Thoracic aorta (tissue), 2 donors: ENCODE measurements at places on chromosomes 5 and 9. TPM values are rescaled to one million over a fixed set of nuclear protein-coding genes. Genes with fewer than 3 reads are reported as not detected.
A peak's percentile ranks its signal among the peaks of the same experiment; 100 is the strongest.

The SLC36A3 gene
- total RNA-seq = not detected

GRCh38 chr9:17294822-17295624 is 160.2 kb downstream of the CNTLN start:
- no peaks in the 10 kb centered on the region for H3K4me1 ChIP-seq
- DNase-seq = no peak
- no peak overlapping the region for H3K27ac ChIP-seq
- H3K4me3 ChIP-seq = no peak overlapping the region

GRCh38 chr5:110262749-110263148 is 463.7 kb downstream of the TMEM232 start:
- no peak for DNase-seq
- no peak overlapping the region for H3K4me3 ChIP-seq
- H3K27ac ChIP-seq = no peak overlapping the region
- H3K27me3 ChIP-seq = no peaks in the 10 kb centered on the region

DNA sequence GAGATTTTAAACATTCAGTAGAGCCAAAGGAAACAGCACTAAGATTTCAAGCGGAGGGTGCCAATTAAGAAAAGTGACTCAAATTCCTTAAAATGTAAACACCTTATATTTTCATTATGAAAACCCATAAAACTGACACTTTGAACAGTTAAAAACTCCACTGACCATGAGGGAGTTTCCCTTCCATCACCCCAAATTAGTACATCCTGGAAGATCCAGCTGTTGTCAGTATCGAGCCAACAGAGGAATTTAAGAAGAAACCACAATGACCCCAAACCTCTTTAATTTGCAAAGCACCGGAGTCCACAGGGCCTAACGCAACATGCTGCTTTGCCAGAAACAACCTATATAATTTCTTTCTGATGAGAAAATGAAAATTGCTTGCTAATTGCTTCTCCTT is 41.3 kb downstream of the ROR2 start:
- H3K27me3 ChIP-seq = no peaks in the 10 kb centered on the region
- H3K36me3 ChIP-seq = no peaks in the 10 kb centered on the region
- no peaks in the 10 kb centered on the region for H3K4me1 ChIP-seq
- H3K4me3 ChIP-seq = no peak overlapping the region

The BTNL8 gene
- total RNA-seq = not detected

GRCh38 chr5:159120446-159120845 is 20.7 kb upstream of the EBF1 start:
- peaks cover 3% of the 10 kb centered on the region for H3K4me1 ChIP-seq
- no peaks in the 10 kb centered on the region for H3K27me3 ChIP-seq
- no peaks in the 10 kb centered on the region for H3K36me3 ChIP-seq
- H3K4me3 ChIP-seq = peak overlapping the region; percentile 43
- no peak for DNase-seq

The FCN2 gene
- total RNA-seq = not detected

- H3K4me1 ChIP-seq = peaks cover 23% of the 10 kb centered on the region
- H3K27me3 ChIP-seq = no peaks in the 10 kb centered on the region
- H3K36me3 ChIP-seq = no peaks in the 10 kb centered on the region
- no peak for DNase-seq
- peak overlapping the region; percentile 9 for H3K27ac ChIP-seq
These were observed 11.4 kb downstream of the BASP1 start for GRCh38 chr5:17228821-17229291.

The MARVELD2 gene
- 2.4 TPM for total RNA-seq

DNA sequence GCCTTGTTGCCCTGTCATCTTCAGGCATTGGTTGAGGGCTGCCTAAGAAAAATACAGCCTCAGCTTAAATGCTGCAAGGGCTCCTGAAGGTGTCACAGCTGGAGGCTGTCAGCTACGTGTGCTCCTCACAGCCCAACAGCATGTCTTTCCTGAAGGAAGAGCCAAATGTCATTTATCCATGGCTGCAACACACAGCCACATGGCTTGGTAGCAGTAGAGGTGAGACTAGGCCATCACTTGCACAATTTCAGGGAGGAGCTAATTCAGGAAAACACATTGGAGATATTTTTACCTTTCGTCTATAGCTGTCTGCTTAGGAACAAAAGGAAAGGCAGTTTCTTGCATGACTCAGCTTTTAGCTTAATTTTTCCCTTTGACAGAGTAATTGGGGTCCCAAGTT is 260.7 kb downstream of the SYK start:
- no peak overlapping the region for H3K27ac ChIP-seq
- H3K4me3 ChIP-seq = no peak overlapping the region
- no peak for DNase-seq
- H3K36me3 ChIP-seq = no peaks in the 10 kb centered on the region

The ZNF883 gene
- 0.95 TPM for total RNA-seq

GRCh38 chr9:128253140-128253990 is 22.4 kb downstream of the GOLGA2 start:
- H3K27me3 ChIP-seq = no peaks in the 10 kb centered on the region
- no peak for DNase-seq
- H3K36me3 ChIP-seq = peaks cover 17% of the 10 kb centered on the region
- H3K4me1 ChIP-seq = no peaks in the 10 kb centered on the region

DNA sequence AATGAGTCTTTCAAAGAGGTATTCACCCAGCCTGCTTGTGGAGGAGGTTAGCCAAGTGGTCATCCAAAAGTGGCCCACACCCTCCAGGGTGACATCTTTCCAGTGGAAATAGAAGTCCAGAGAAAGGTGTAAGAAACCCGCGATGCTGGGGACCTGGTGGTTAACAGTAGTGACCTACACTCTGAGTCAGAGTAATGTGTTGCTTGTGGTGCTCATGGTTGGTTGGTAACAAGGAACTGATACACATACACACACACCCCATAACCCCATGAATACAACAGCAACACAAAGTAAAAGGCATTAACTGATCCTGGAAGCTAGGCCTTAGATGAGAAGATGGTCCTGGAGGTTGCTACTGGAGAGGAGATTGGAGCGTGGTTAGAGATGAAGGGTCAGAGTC is 26.9 kb downstream of the MRPS30 start:
- no peak overlapping the region for H3K4me3 ChIP-seq
- H3K27ac ChIP-seq = no peak overlapping the region
- H3K36me3 ChIP-seq = no peaks in the 10 kb centered on the region
- H3K4me1 ChIP-seq = no peaks in the 10 kb centered on the region

The CAMK2A gene
- total RNA-seq = 0.35 TPM

DNA sequence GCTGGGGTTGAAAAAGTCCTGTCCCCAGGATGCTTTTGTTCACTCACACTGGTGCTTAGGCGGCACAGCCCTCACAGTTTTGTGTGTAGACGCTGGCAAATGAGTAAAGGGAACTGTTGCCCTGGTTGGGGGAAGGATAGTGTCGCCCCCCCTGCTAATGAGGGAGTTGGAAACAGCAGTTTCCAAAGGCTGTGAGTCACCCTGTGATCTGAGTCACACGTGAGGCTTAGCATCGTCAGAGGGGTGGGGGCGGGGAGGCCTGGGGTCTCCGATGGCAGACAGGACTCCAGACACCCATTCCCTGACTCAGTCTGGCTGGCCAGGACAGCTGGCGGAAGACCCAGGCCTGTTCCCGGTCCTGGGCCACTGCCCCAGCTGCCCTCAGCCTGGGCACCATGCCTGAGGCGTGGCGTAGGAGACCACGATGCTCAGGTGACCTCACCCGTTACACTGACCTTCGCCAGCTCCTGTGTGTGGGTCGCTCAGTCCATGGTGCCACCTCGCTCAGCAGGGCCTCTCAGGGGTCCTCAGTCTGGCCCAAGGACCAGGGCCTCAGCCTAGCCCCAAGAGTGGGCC is 2.9 kb downstream of the DNAJB5 start:
- H3K36me3 ChIP-seq = peaks cover 15% of the 10 kb centered on the region
- H3K4me3 ChIP-seq = peak overlapping the region; percentile 79
- no peaks in the 10 kb centered on the region for H3K27me3 ChIP-seq
- H3K4me1 ChIP-seq = peaks cover 35% of the 10 kb centered on the region

The DPYSL3 gene
- total RNA-seq = 161 TPM

GRCh38 chr9:2697492-2697891 is 19.8 kb upstream of the KCNV2 start:
- H3K27me3 ChIP-seq = no peaks in the 10 kb centered on the region
- DNase-seq = no peak
- no peaks in the 10 kb centered on the region for H3K36me3 ChIP-seq
- no peak overlapping the region for H3K27ac ChIP-seq

The FKBP15 gene
- 26.4 TPM for total RNA-seq

GRCh38 chr5:54230936-54231685 is 79.3 kb downstream of the ARL15 start:
- H3K27ac ChIP-seq = no peak overlapping the region
- no peak overlapping the region for H3K4me3 ChIP-seq
- H3K36me3 ChIP-seq = no peaks in the 10 kb centered on the region
- DNase-seq = no peak
- H3K4me1 ChIP-seq = peaks cover 3% of the 10 kb centered on the region
- no peaks in the 10 kb centered on the region for H3K27me3 ChIP-seq

- no peaks in the 10 kb centered on the region for H3K4me1 ChIP-seq
- H3K4me3 ChIP-seq = no peak overlapping the region
- no peak overlapping the region for H3K27ac ChIP-seq
- H3K36me3 ChIP-seq = no peaks in the 10 kb centered on the region
- DNase-seq = no peak
These were observed 9.9 kb upstream of the PTGS1 start for GRCh38 chr9:122360891-122361290.

- H3K27me3 ChIP-seq = no peaks in the 10 kb centered on the region
- no peak overlapping the region for H3K27ac ChIP-seq
- no peaks in the 10 kb centered on the region for H3K36me3 ChIP-seq
- no peak overlapping the region for H3K4me3 ChIP-seq
- DNase-seq = no peak
These were observed 4.0 kb upstream of the DNLZ start for GRCh38 chr9:136367296-136368145.

GRCh38 chr5:170171811-170172210 is 61.0 kb upstream of the C5orf58 start:
- H3K27me3 ChIP-seq = no peaks in the 10 kb centered on the region
- H3K27ac ChIP-seq = no peak overlapping the region
- no peak overlapping the region for H3K4me3 ChIP-seq
- DNase-seq = no peak
- no peaks in the 10 kb centered on the region for H3K4me1 ChIP-seq

The MZB1 gene
- total RNA-seq = not detected

DNA sequence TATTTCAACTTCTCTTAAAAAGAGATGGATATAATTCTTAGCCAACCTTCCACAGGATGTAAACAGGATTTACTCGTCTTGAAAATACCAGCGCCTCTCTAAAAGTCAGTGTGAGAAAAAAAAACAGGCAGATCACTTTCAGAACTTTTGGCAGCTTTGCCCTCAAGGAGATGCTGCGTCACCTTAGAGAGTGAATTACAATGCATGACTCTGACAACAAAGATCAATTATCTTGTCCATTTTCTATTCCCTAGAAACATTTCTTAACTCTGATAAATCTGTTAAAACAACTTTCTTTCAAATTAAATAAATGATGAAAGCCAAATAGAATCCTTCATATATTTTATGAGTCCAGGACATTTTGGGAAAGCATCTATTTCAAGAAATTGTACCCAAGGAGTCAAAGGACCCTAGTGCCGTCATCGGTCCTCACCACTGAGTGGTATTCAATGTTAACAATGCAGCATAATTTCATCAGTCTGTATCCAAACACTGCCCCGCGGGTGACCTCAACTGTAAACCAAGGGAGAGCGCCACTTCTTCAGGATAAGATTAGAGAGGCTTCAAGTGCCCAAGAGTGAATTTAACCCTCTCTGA is 536.0 kb downstream of the PDE4D start:
- H3K27me3 ChIP-seq = no peaks in the 10 kb centered on the region
- DNase-seq = no peak
- H3K4me3 ChIP-seq = no peak overlapping the region
- no peak overlapping the region for H3K27ac ChIP-seq
- H3K36me3 ChIP-seq = no peaks in the 10 kb centered on the region
- no peaks in the 10 kb centered on the region for H3K4me1 ChIP-seq

The TMEM267 gene
- total RNA-seq = 9.5 TPM
